ENCODE measurements at places on chromosomes 1 and 21.

DNA sequence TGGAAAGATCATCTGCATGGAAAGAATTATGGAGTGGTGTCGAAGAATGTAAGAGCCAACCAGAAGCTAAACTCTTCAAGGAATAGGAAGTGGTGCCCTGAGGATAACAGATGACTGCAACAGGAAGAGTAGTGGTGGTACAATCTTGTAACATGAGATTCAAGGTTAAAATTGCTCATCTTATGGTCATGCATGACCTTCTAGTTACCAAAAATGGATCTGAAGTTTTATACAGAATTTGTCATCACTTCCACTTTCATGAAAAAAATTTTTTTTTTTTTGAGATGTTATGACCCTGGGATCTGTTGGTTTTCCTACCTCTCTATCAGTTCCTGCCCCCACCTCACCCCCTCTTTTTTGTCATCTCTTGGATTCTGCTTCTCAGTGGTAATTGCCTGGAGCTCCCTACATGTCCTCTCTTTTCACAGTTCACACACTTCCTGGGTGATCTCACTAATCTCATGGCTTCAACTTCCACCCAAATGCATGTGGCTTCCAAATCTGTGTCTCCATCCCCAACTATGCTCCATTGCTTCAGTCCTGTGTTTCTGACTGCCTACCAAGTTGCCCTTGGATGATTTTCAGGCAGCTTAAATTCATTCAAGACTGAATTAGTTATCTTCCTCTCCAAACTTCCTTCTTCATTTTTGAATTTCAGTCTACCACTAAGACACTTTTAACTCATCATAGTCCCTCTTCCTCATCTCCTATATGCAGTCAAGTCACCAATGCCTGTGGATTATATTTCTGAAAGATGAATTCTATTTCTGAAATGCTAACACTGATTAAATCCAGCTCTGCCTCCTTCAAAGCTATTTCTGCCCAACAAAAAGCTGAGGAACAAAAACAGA is 48.4 kb downstream of the SLAMF6 start:
- DNase-seq, result no peak

GRCh38 chr1:61268546-61269240 is 186.3 kb downstream of the NFIA start:
- DNase-seq, result no peak

DNA sequence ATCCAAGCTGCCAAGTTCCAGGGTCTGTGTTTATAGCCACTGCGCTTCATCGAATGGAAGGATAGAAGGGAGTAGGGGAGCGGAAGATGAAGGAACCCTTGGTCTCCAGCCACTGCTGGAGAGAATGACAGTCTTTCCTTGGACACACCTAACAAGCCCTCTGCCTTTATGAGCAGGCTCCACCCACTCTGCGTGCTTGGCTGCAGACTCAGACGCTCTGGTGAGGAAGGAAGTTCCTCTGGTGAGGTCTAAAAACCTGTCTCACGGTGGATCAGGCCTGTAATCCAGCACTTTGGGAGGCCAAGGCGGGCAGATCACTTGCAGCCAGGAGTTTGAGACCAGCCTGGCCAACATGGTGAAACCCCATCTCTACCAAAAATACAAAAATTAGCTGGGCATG is 55.4 kb downstream of the MATN1 start:
- peak; percentile 68 for DNase-seq

DNA sequence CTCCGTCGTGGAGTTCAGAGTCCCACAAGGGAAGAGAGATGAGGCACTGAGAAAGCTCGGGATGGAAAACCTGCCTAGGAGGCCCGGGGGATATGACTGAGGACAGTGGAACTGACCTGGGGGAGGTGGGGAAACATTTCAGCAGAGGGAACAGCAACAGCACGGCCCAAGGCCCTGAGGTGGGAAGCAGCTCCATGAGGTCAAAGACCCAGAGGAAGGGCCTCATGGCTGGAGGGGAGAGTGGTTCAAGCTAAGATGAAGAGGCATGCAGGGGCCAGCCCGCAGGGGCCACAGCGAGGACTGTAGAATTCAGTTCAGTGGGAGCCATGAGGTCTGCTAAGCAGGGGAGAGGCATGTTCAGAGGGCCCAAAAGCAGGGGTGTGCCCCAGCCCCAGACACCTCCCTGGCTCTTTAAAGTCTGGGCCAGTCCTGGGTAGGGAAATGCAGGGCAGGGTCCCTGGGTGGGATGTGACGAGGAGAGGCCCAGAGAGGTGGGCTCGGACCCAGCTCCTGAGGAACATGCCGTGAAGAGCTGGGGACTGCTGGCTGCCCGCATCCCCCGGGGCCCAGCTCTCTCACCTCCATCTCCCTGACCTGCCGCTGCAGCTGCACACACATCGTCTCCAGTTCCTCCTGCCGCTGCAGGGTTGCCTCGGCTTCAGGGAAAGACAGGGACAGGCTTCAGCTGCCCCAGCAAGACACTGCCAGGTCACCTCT is 9.9 kb downstream of the UBXN11 start:
- DNase-seq, result no peak

DNA sequence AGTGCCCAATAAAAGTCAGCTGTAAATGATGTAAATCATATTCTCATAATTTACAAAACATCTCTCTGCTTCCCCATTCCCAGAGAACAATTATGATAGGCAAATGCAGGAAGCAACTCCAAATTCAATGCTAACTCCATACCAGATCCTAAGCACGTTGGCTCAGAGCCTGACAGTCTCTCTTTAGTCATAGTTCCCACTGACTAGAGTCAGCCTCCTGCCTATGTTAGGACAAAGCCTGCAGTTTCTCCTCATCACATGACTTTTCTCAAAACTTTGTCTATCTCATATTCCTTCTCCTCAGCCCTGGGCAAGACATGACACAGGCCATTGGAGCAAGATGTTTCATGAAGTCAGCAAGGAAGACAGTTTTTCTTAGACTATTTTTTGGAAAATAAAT is 101.5 kb upstream of the COL24A1 start:
- no peak for DNase-seq

DNA sequence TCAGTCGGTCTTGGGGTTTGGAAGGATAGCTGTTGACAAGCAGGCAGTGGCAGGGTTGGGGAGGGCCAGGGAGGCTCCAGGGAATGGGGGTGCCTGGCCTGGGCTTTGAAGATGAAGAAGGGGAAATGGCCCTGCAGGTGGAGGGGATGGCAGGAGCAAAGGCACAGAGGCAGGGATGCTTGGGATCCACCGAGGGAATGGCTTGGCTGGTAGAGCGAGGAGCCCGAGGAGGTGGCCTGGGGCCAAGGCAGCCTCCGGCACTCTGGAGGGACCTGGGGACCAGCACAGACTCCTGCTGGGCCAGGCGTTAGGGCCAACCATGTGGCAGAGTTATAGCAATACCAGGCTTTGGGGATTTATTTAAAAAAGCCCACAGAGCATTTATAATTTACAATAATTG is 62.9 kb upstream of the EDN2 start:
- DNase-seq, result no peak

DNA sequence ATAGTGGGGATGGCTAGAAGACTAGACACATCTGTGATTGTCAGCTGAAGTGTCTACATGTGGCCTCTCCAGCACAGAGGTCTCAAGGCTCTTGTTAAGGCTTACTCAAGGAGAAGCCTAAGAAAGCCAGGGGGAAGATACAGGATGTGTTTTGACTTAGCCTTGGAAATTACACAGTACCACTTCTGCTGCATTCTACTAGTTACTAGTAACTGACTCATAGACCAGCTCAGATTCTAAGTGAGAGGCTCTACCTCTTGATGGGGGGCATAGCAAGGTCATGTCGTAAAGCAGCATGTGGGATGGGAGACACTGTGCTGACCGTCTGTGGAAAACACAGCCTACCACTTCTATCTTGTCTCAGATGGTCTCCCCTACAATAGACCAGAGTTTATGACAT is 99.5 kb downstream of the UBE2U start:
- no peak for DNase-seq
